ENCODE measurements at places on chromosomes 5 and 9.
A peak's percentile ranks its signal among the peaks of the same experiment; 100 is the strongest.

DNA sequence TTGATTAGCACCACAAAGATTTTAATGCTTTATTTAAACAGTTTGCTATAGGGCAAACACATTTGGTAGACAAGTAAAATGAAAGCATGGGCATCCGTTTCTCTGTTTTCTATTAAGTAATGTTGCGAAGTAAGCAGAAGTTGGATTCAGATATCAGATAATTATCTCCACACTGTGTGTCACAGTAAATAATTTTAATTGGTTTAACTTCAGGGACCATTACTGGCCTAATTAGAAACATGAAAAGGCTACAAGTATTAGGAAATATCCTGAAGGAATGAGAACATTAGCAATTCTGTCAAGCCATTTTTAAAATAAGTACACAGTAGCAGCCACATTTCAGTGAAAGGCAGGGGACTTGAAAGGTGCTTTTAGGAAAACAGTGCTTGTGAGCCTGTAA lies 975.4 kb downstream of the NR2F1-AS1 start:
- DNase-seq, result no peak

GRCh38 chr5:142597546-142598337 lies 88.1 kb downstream of the FGF1 start:
- DNase-seq, result no peak

DNA sequence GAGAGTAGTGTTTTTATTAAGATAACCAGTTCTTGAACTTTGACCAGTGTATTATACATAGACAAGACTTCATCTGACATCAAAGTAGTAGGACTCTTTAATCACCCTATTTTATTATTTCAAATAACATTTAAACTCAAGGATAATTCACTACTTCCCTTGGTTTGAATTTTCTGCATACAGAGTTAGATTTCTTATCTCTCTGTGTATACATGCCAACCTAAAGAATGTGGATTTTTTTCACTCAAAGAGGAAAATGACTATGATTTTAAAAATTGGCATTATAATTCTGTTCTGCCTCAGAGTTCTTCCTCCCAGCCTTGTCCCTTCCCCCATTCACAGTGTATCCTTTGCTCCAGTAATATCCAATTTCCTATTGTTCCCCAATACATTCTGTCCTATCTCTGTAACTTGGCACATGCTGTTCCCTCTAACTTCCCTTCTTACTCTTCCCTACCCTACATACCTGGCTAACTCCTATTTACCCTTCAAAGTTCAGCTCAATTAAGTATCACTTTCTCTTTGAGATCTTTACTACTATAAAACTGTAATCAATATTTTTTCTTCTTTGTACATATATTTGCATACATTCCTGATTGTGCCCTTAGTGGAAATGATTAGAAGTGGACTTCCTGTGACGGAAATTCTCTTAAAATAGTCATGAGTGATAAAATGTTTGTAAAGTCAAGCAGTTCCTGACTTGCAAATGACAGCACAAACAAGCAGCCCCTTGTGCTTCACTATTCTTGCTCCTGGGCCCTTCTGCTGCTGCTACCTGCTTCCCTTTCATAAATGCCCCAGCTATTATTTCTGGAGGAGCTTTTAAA lies 38.1 kb upstream of the DENND4C start:
- DNase-seq, result no peak

GRCh38 chr5:178279723-178280438 lies 47.3 kb upstream of the PHYKPL start:
- DNase-seq, result peak; percentile 58

DNA sequence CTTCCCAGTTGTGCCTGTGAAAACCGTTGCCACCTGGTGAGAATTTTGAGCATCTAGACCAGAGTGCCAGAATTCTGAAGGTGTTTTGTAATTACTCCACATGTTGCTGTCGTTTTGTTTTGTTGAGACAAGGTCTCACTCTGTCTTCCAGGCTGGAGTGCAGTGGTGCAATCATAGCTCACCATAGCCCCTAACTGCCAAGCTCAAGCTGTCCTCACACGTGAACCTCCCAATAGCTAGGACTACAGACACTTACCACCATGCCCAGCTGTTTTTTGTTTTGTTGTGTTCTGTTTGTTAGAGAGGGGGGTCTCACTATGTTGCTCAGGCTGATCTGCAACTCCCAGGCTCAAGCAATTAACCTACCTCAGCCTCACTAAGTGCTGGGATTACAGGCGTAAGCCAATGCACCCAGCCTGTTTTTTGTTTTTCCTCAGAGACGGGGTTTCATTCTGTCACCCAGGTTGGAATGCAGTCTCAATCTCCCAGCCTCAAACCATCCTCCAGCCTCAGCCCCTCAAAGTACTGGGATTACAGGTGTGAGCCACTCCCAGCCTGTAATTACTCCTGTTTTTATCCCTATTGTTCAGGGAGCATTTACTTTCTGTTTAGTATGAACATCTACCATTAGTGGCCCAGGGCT lies 121.1 kb upstream of the DMRT1 start:
- no peak for DNase-seq

DNA sequence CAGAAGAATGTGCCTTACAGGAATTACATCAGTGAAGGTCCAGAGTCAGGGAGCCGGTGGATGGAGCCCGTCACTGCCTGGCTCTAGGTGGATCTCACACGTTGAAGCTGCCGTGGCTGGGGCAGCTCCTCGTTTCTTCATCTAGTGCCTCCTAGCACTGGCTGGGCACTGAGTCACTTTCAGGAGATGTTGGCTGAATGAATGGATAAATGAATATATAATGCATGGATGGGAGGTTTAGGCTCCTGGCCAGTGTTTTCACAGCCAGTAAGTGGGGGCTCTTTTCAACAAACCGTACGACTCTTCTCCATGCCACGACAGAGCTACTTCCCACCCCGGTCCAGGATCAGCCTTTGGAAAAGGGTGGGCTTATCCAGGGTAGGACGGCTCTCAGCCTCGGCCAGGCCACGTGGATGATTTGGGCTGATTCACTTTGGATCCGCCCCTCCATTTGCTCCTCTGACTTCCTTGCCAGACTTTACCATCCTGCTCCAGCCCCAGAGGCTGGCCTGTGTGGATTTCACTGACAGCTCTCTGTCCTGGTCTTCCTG lies 1.3 kb upstream of the SH3PXD2B start:
- no peak for DNase-seq

GRCh38 chr9:127168756-127169574 lies 46.5 kb upstream of the ANGPTL2 start:
- no peak for DNase-seq

GRCh38 chr5:78675956-78676730 lies 27.6 kb upstream of the LHFPL2 start:
- no peak for DNase-seq

DNA sequence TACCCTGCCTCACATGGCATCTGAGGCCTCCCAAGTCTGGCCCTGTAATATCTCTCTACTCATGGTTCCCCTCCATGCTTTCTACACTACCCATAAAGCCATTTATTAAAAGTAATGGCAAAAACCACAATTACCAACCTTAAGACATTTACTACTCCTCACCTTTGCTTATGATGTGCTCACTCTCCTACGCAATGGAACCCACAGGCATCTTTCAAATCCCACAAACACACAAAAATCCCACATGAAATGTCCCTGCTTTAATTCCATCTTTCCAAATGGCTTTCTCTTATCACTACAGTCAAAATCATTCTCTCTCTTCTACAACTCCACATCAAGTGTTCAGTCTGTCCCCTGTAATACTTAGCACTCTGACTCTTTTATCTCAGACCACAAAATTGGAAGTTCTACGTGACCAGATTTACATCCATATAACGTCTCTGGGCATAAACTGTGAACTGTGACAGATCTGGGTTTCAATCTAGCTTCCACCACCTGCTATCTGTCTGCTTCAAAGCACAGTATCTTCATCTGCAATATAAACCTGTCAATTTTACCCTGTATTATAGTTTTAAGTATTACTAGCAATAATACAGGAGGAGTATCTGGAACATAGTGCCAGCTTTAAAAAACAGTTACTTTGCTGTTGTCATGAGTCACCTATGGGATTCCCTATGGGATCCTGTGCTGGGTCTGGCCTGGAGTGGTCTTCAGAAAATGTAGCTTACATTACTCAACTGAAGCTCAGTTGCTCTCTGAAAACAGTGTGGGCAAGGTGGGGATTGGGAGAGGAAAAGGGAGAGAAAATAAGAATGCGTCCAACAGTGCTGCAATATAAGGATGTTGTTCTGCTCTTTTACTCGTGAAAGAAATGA lies 137.1 kb upstream of the TRIM32 start:
- no peak for DNase-seq

DNA sequence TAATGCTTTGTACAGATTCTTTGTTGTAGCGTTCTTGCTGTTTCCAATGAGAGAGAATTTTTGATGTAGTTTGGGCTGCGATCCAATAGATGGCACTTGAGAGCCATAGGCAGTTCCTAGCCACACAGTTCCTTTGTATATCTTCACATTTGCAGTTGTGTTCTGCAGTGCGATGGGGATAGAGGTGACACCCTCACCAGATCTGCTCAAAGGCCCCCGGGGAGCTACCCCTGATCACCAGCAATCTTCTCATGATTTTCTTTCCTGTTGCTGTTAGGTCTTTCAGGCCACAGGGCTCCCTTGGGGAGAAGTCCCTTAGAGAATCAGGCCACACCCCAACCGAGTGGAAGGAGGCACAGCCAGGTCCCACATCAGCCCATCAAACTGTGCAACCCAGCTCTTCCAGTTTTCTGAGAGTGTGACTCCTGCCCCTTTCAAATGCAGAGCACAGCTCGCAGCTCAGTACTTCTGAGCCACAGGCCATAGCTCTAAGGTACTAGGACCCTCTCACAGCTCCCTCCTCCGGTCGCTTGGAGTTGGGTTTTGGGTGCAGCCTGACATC lies 353.7 kb downstream of the SLCO4C1 start:
- DNase-seq, result peak; percentile 10

DNA sequence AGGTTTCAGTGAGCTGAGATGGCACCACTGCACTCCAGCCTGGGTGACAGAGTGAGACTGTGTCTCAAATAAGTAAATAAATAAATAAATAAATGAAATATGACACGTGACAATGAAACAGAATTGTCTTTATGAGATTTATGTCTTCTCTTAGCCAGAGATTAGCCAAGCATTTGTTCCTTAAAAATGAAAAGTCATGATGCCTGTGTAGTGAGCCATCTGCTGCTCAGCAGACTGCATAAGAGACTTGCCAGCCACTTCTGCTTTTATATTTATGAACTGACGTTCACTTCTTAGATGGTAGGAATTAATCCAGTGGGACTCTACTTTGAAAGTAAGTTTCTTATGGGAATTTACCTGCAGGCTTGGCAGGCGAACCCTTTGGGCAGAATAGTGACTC lies 227.4 kb downstream of the NR3C1 start:
- no peak for DNase-seq

GRCh38 chr9:75910731-75911130 lies 20.3 kb downstream of the PCSK5 start:
- DNase-seq, result no peak

DNA sequence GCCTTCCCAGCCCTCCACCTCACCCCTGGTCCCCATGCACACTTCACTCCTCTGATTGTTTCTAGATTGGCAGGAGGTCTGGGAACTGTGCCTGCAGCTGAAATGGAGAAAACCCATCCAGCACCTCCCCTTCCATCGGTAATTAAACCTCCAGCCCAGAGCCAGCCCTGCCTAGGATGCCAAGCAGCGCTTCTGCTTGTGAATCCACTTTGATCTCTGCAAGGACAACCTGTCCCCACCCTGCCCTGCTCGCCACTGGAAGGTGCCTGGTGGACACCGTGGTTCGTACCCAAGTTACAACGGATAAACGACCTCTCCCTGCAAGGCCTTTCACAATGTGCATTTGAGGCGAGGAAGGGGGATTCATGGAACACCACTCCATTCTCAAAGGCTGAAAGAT lies 50.6 kb downstream of the IRX2 start:
- no peak for DNase-seq

GRCh38 chr5:64836786-64837185 lies 68.1 kb downstream of the CWC27 start:
- DNase-seq, result no peak

DNA sequence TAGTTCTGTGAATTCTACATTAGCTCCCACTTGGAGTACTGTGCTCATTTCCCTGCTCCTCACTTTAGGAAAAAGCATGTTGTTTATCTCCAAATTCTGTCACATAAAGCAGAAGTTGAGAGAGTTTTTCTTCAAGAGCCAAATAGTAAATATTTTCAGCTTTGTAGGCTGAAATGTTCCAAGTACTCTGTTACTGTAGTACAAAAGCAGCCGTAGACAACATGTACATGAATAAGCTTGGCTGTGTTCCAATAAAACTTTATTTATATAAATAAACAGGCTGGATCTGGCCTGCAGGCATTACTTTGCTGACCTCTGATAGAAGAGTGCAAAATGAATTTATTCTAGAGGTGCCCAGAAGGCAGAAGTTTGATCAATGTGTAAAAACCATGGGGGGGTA lies 73.0 kb upstream of the AGXT2 start:
- DNase-seq, result no peak

- DNase-seq, result no peak
Observed at GRCh38 chr9:112168197-112168596, 6.9 kb downstream of the SUSD1 start.

GRCh38 chr5:141681695-141682641 lies at the start of gene ARAP3:
Gene ARAP3, minus strand, starts transcription at chr5:141682230. Its CDS starts 1,744 bp downstream, at chr5:141680486.
- DNase-seq, result no peak

DNA sequence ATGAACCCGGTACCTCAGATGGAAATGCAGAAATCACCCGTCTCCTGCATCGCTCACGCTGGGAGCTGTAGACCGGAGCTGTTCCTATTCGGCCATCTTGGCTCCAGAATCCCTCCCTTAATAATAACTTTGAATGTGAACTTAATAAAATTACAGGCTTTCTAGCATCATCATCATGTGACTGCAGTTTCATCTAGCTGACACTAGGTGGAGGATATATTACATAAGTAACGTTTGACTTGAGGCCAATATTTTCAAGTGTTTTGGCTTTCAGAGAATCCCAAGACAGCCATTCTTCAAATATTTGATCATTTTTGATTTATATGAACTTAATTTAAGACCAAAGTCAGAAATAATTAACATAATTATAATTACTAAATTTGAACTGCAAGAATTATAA lies 474.9 kb upstream of the CDH10 start:
- DNase-seq, result no peak

- DNase-seq, result no peak
Observed at GRCh38 chr5:153885141-153885540, 153.6 kb downstream of the FAM114A2 start.

- DNase-seq, result no peak
Observed at GRCh38 chr5:36792560-36793180, 83.9 kb upstream of the NIPBL start.

DNA sequence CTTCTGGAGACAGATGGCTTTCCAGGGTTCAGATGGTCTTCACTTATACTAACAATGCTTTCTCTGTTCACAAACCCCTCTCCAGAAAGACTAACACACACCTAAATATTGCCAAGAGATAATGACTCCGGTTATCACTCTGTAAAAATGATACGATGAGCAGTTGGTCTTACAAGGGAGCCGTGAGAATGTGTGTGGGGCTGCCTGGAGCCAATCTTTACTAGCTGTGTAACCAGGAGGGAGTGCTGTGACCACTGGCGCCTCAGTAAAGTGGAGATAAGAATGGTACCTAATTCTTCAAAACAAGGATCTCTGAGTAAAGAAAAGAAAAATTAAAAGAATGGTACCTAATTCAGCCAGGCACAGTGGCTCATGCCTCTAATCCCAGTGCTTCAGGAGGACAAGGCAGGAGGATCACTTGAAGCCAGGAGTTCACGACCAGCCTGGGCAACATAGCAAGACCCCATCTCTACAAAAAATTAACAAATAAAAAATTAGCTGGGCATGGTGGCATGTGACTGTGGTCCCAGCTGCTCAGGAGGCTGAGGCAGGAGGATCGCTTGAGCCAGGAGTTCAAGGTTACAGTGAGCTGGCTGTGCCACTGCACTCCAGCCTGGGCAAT lies 39.9 kb upstream of the IL17B start:
- DNase-seq, result no peak

- no peak for DNase-seq
Observed at GRCh38 chr5:133873449-133873848, 95.0 kb downstream of the C5orf15 start.

- DNase-seq, result no peak
Observed at GRCh38 chr5:17379100-17379951, 118.7 kb upstream of the TAF11L2 start.
